Stimulated activated CD8-positive, alpha-beta memory T cell treated with anti-CD3 and anti-CD28 coated beads, Interleukin-7, amount 100 ng/mL, for 48 hours (primary cell): ENCODE measurements at places on chromosomes 6 and 20.

GRCh38 chr6:140071601-140072062 lies 697.2 kb upstream of the CITED2 start:
- no peak for DNase-seq

DNA sequence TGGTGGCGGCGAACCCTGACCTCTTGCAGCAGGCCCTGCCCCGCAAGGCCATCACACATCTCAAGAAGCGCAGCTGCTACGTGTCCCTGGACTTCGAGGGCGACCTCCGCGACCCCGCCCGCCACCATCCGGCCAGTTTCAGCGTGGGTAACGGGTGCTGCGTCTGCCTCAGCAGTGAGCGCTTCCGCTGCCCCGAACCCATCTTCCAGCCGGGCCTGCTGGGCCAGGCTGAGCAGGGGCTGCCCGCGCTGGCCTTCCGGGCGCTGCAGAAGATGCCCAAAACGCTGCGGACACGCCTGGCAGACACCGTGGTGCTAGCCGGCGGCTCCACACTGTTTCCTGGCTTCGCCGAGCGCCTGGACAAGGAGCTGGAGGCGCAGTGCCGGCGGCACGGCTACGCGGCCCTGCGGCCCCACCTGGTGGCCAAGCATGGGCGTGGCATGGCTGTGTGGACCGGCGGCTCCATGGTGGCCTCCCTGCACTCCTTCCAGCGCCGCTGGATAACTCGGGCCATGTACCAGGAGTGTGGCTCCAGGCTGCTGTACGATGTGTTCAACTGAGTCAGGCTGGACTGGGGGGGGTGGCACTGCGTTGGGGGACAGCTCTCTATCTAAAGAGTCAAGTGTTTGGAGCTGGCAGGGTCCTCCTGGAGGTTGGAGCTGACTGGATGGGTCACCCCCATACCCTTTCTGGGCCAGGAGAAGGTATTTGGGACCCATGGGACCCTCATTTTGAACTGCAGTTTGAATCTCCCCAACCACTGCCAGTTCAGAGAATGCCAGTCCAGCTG lies 1.1 kb downstream of the ACTL10 start:
- no peak for DNase-seq

DNA sequence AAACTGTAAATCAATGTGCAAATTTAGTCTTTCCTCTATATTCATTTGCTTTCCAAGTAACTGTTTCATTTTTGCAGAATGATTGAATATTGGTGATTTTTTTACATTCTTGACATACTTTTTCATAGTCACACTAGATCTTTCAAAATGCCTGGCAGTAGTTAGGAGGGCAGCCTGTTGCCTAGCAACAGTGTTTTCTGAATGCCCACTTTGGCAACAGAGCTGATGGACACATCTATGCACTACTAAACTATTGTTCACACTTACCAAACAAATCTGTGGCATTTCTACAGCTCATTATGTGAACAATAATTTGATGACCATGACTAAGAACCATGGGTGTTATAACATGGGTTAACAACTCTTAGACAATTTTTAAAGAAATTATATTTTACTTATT lies 438.0 kb upstream of the IMPG1 start:
- DNase-seq, result no peak

DNA sequence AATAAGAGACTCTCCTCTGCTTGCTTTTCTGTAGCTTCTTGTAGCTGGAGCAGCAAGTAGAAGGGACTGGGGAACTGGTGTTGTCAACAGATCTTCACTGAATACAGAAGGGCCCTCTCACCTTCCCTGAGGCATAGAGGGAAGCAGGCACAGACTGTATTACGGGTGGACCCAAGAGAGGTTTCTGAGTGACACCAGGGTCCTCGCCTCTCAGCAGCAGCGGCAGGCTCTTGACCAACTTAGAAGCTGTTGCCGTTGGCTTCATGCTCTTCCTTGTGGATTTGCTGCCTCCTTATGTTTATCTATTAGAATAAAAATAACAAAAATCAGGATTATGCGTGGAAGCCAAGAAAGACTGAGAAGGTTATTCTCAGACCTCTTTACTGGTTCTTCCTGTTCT lies 31.7 kb downstream of the GFRA4 start:
- DNase-seq, result no peak

- no peak for DNase-seq
Observed at GRCh38 chr20:40591119-40591518, 97.9 kb downstream of the MAFB start.

DNA sequence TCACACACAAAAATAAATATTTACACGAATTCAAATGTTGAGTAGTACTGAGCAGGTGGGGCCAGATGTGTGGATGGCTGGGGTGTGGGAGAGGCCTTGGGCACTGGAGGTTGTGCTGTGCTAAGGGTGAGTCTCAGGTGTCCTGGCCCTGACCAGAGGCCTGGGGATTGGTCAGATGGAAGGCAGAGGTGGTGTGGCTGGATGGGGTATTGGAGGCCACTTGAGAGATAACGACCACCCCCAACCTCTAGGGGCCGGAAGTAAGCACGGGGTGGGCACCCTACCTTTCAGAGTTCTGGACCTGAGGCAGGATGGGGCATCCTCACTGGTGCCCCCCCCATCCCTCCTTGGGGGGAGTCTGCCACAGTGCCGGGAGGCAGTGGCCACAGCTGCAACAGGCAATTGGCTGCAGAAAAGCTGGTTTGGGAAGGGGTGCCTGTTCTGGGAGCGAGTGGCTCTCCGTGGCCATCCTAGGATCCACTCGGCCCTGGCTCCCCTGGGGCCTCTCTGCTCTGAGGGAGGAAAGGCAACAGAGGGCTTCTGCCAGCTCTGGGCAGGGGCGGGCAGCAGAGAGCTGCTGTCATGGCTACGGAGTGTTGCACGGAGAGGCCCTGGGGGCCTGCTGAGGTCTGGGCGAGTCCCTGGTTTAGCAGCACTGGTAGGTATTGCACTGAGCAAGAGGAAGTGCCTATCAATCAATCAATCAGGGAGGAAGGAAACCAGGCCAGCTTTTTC lies 87.6 kb downstream of the ASXL1 start:
- no peak for DNase-seq

- DNase-seq, result no peak
Observed at GRCh38 chr6:97141756-97142155, 141.3 kb downstream of the MMS22L start.

GRCh38 chr6:25623879-25624278 lies 28.1 kb upstream of the SCGN start:
- no peak for DNase-seq

DNA sequence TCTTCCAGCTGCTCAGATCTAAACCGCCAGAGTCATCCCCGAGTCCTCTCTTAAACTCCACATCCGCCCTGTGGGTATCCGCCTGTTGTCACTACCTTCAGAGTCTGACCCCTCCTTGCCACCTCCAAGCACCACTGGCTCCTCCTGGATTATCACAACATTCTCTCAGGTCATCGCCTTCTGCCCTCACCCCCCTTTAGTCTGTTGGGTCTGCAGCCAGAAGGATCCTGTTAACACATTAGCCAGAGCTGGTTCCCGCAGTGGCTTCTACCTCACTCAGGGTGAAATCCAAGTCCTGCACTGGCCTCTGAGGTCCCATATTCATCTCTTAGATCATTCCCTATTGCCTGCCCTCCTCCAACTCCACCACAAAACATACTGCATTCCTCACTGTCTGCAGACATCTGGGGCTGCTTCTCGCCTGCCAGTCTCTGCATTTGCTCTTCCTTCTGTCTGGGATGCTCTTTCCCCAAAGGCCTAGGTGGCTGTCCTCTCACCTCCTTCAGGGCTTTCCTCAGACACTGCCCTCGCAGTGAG lies 34.1 kb downstream of the TNXB start:
- DNase-seq, result no peak
